ENCODE measurements at places on chromosomes 4 and X.

- DNase-seq = peak; percentile 66
These were observed at the start of gene ATP6AP1 for GRCh38 chrX:154428176-154429171. ATP6AP1 (plus strand) TSS chrX:154428677; CDS start chrX:154428693, 16 bp downstream.

GRCh38 chr4:16505726-16506125, 279.5 kb upstream of the TAPT1 start:
- no peak for DNase-seq

GRCh38 chr4:69749771-69750170, 10.6 kb downstream of the SULT1B1 start:
- DNase-seq = no peak

DNA sequence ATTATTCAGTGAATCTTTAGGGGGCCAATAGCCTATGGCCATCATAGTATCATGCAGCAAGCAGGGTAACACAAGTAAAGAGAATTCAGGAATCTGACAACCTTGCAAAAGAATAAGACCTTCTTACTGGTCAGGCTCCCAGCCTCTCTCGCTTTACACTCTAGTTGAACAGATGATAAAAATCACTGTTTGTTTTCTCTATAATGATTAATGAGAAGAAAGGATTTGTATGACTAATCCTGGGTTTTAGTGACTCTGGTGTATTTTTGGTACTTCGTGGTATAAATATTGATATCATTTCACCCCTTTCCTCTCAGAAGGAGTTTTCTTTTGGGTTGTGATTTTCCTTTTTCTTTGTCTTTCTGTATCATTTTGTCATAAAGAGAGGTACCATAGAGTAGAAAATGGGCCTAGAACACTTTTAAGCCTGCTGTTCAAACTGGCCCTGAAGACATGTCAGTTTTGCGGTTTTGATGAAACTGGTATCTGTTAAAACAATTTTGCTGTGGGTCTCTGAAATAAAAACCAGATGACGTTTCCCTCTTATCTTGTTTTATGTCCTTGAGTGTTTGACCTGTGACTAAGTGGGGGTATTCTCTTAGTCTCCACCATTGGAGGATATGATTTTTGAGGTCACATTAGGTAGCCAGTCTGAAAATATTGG, 294.9 kb upstream of the TBX22 start:
- no peak for DNase-seq

GRCh38 chr4:8237256-8237989, 32.1 kb upstream of the HTRA3 start:
- no peak for DNase-seq

DNA sequence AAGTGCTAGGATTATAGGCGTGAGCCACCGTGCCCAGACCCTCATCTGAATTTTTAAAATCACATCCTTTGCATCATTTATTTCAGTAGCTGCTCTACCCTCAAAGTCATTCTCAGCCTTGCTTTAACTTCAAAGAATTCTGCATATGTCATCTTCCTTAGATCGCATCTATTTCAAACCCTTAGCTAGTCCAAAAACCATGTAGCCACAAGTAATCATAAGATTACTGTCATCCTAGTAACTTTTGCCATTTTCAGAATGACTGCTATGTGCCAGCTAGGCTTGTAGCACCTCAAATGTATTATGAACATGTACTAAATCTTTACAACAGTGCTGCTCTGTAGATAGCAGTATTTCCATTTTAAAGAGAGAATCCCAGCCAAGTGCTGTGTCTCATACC, 45.5 kb upstream of the KLF3 start:
- DNase-seq = no peak

DNA sequence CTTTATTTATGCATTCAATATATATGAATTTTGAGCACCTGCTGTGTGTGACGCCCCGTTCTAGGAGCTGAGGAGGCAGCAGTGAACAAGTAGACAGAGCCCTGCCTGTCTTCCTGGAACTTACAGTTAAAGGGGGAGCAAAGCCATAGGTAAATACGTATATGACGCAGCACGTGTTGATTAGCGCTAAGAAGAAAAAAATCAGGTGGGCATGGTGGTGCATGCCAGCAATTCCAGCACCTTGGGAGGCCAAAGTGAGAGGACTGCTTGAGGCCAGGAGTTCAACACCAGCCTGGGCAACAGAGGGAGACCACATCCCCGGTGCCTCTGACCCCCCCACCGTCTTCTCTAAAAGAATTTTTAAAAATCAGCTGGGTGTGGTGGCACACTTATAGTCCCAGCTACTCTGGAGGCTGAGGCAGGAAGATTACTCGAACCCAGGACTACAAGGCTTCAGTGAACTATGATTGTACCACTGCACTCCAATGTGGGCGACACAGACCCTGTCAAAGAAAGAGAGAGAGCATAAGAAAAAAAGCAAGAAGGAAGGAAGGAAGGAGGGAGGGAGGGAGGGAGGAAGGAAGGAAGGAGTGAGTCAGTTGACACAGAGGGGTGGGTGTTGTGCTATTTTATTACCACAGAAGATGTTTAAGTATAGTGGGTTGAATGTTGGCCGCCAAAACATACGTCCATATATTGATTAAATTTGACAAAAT, 5.4 kb upstream of the KIAA0232 start:
- DNase-seq = no peak

All from COLO829 (cell line).